GM23248 (cell line): ENCODE measurements at places on chromosomes 4 and X. TPM values are rescaled to one million over a fixed set of nuclear protein-coding genes. Genes with fewer than 3 reads are reported as not detected.

PDE6B gene
- polyA plus RNA-seq: 0.14 TPM in 1 of 2 replicates, not detected in the other

ANK2 gene
- polyA plus RNA-seq: 8.8 and 10.9 TPM in 2 replicates

NXT2 gene
- polyA plus RNA-seq: 5.9 and 6.9 TPM in 2 replicates

PWWP3B gene
- not detected in 2 replicates for polyA plus RNA-seq

XAGE2 gene
- polyA plus RNA-seq: not detected in 2 replicates

PNCK gene
- not detected in 2 replicates for polyA plus RNA-seq

ZGRF1 gene
- 3.1 TPM in 2 replicates for polyA plus RNA-seq

GRCh38 chr4:89769856-89770255, 67.1 kb downstream of the SNCA start:
- DNase-seq: no peak
- no peak overlapping the region for H3K27ac ChIP-seq
- H3K27me3 ChIP-seq: no peaks in the 10 kb centered on the region
- no peaks in the 10 kb centered on the region for H3K36me3 ChIP-seq
- H3K4me1 ChIP-seq: peaks cover 10% of the 10 kb centered on the region; the same call in 1 of the 2 replicates

- peaks cover 6% of the 10 kb centered on the region for H3K4me1 ChIP-seq
- H3K27ac ChIP-seq: no peak overlapping the region
- H3K27me3 ChIP-seq: no peaks in the 10 kb centered on the region
- no peaks in the 10 kb centered on the region for H3K36me3 ChIP-seq
- H3K4me3 ChIP-seq: no peak overlapping the region
- DNase-seq: no peak
Observed at GRCh38 chr4:105210916-105211315, 64.2 kb downstream of the TET2 start.

GRCh38 chr4:168892475-168892874, 117.6 kb downstream of the CBR4 start:
- no peaks in the 10 kb centered on the region for H3K27me3 ChIP-seq
- no peak for DNase-seq
- peaks cover 6% of the 10 kb centered on the region for H3K4me1 ChIP-seq

DNA sequence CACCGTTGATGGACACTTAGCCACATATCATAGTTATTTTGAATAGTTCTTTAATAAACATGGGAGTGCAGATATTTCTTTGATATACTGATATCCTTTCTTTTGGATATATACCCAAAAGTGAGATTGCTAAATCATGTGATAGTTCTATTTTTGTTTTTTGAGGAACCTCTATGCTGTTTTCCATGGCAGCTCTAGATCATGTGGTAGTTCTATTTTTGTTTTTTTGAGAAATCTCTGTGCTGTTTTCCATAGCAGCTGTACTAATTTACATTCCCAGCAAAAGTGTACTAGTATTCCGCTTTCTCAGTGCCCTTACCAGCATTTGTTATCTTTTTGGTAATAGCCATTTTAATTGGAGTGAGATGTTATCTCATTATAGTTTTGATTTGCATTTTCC, 3.6 kb downstream of the SH3BGRL start:
- no peaks in the 10 kb centered on the region for H3K36me3 ChIP-seq
- H3K27me3 ChIP-seq: no peaks in the 10 kb centered on the region
- no peak overlapping the region for H3K4me3 ChIP-seq

DNA sequence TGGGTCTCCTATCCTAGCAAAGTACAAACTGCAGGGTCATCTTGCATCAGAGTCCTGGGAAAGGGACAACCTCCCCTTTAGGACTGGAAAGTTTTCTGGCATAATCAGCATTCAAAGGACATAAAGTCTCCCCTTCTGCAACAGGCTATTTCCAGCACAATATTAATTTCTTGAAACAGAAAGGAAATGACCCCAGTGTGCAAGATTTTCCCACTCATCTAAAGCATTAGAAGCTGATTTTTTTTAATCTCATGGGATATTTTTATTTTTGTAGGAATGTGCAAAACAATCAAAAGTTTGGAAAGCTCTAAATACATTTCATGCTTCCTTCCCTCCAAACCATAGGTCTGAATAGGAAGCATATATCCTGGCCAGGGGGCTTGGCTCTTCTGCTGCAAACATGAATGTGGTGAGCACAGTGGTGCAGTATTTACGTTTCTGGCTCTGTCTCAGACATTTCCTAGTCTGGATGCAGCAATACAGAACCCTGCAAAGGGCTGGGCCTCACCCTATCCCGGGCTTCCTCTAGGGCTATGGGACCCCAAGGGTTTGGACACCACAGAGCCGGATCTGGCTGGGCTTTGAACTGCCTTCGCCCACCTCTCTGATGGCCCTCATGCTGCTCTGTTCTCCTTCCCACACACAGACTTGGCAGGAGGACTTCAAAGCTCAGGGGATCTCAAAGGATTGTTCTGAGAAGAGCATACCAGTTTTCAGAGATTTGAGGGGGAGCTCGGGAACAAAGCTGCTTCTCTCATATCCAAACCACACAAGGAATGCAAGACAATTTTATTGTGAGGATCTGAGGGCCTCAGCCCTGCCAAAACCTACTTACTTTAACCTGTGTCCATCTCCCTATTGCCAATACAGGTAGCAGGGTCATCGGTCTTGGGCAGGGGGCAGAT, 64.9 kb downstream of the POLR2B start:
- DNase-seq: peak; percentile 69
- peak overlapping the region; percentile 57 for H3K27ac ChIP-seq
- H3K4me1 ChIP-seq: peaks cover 47% of the 10 kb centered on the region
- H3K4me3 ChIP-seq: 0 out of 2 replicates have a peak overlapping the region, but pooled peaks have one; percentile 15
- no peaks in the 10 kb centered on the region for H3K36me3 ChIP-seq

GRCh38 chr4:165922747-165923146, 49.7 kb downstream of the TLL1 start:
- H3K27ac ChIP-seq: no peak overlapping the region
- no peaks in the 10 kb centered on the region for H3K36me3 ChIP-seq
- H3K4me1 ChIP-seq: no peaks in the 10 kb centered on the region

DNA sequence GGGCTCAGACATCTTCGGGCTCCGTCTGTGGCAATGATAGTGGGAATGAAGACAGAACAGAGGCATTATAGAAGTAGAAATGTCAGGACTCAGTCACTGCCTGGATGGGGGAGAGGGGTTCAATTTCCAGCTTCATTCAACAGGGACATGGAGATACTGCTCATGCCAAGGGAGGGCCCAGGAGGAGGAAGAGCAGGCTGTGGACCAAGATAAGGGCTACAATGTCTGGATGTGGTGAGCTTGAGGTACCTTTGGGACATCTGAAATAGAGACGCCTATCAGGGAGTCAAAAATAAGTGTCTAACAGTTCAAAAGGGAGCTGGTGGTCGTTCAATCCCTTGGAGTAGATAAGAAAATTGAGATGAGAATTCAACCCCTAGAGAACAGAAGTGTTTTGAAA, 34.5 kb downstream of the ELF4 start:
- no peaks in the 10 kb centered on the region for H3K36me3 ChIP-seq
- H3K27me3 ChIP-seq: no peaks in the 10 kb centered on the region
- H3K27ac ChIP-seq: no peak overlapping the region
- H3K4me3 ChIP-seq: no peak overlapping the region

DNA sequence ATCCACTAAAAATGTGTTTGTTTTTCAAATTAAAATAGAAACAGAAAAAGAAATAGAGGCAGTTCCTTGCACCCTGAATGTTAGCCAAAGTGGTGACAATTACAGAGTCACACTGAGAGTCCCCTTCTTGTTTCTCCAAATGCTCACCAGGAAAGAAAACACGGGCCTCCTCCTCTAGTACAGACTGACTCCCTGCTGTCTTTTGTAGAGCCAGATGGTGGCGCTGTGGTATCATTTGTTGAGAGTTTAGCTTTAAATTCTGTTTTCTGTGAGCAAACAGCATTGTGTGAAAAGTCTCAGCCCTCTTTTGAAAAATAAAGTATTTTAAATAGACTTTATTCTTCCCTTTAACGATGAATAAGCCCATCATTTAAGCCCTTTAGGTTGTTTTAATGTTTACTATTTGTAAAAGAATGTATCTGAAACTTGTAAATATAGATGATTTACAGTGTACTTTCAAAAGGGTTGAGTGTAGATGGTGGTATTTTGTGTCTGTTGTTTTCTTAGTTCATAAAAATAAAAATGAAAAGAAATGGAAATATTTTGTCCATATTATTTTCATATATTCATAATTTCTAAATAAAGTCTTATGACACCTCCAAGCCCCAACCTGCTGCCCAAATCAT, 36.9 kb upstream of the ATOH1 start:
- peaks cover 12% of the 10 kb centered on the region for H3K27me3 ChIP-seq
- no peaks in the 10 kb centered on the region for H3K4me1 ChIP-seq
- no peaks in the 10 kb centered on the region for H3K36me3 ChIP-seq
- peak; percentile 68 for DNase-seq
- no peak overlapping the region for H3K4me3 ChIP-seq

DNA sequence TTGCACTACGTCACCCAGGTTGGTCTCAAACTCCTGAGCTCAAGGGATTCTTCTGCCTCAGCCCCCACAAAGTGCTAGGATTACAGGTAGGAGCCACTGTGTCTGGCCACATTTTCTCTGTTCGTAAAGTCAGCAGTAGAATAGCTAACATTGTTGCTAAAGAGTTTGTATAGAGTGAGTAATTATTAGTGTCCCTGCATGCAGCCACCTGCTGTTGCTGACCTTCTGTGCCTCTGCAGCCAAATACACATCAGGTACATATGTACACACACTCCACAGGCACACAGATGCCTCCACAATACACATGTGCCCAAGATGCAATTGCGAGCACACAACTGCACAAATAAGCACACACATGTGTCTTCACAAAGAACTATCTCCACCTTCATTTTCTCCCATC, 10.9 kb downstream of the DRD5 start:
- no peak for DNase-seq
- H3K36me3 ChIP-seq: no peaks in the 10 kb centered on the region
- H3K4me1 ChIP-seq: no peaks in the 10 kb centered on the region
- no peak overlapping the region for H3K27ac ChIP-seq

DNA sequence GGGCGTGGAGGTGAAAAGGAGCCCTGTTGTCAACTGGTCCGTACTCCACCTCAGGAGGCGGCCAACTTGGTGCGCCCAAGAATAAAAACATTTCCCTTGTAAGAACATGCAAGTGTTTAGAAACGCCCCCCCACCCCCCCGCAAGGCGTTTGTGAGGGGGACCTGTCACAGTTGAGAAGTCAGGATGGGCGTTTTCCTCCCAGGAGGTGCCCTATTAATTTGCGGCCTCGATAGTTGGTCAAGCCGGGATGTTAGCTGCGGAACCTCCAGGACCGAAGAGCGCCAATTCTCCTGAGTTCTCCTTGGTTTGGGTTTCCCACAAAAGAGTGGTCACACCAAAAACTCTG, 651 bp upstream of the SAP30 start:
- no peak for DNase-seq
- H3K36me3 ChIP-seq: no peaks in the 10 kb centered on the region
- peak overlapping the region; percentile 92 for H3K27ac ChIP-seq
- peaks cover 7% of the 10 kb centered on the region; the same call in 1 of the 2 replicates for H3K4me1 ChIP-seq
- peak overlapping the region; percentile 97 for H3K4me3 ChIP-seq
